ENCODE measurements at places on chromosomes 2 and 18.

DNA sequence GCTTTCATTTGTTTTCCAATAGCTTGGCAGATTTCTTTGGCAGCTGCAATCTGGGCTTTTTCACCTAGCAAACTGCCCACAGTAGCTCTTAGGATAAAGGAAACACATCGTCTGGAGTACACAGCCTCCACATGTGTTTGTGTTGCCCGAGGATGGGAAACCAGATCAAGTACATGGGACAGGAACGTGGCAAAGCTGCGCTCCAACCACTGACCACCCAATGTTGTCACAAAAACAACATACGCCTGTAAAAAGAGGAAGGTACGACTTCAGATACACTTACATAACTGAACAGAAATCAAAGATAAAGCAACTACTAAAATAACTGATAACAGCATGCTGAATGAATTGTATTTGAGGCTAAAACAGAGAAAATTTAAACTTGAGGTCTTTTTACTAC is 15.5 kb downstream of the HEATR5B start:
- DNase-seq: no peak

DNA sequence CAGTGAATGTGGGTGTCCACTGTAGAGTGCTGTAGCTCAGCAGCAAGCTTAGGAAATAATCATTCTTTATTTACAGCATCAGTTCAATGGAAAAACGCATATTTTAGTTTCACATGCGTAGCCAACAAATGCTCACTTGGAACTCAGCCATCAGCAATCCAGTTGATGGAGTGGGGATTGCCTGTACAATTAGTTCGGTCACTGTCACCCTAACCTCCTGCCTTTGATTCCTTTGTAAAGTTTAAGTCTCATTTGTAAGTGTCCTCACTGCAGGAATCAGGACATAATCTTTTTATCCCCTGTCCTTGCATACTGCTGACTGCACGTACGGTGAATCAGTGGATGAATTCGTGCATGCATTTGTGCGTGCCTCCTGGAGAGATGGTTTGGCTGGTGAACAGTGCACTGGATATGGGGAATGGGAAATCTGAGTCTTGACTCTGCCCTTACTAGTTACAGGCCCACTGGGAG is 55.9 kb downstream of the RAB31 start:
- DNase-seq: no peak

GRCh38 chr18:58871514-58872420 is 7.1 kb downstream of the ZNF532 start:
- no peak for DNase-seq

DNA sequence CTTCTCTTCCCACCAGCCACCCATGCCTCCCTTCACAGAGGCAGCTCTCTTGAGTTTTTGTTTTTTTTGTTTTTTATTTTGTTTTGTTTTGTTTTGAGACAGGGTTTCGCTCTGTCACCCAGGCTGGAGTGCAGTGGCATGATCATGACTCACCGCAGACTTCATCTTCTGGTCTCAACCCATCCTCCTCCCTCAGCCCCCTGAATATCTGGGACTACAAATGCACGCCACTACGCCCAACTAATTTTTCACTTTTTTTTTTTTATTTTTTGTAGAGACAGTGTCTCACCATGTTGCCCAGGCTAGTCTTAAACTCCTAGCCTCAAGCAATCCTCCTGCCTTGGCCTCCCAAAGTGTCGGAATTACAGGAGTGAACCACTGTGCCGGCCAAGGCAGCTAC is 161.4 kb downstream of the TRABD2A start:
- DNase-seq: peak; percentile 23

GRCh38 chr2:221969830-221970144 is 329.0 kb downstream of the PAX3 start:
- no peak for DNase-seq

- no peak for DNase-seq
Measured at GRCh38 chr2:168583710-168584521, 127.8 kb downstream of the CERS6 start.

DNA sequence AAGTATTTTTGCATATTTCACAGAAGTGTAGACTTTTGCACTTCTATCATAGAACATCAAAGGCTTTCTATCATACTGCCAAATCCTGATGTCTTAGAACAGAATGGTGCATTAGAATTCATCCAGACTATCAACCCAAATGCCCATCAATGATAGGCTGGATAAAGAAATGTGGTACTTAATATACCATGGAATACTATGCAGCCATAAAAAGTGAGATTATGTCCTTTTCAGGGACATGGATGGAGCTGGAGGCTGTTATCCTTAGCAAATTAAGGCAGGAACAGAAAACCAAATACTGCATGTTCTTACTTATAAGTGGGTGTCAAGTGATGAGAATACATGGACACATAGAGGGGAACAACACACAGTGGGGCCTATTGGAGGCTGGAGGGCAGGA is 150.2 kb downstream of the PHLPP1 start:
- no peak for DNase-seq

- no peak for DNase-seq
Measured at GRCh38 chr2:240455647-240456446, 20.4 kb downstream of the GPC1 start.

DNA sequence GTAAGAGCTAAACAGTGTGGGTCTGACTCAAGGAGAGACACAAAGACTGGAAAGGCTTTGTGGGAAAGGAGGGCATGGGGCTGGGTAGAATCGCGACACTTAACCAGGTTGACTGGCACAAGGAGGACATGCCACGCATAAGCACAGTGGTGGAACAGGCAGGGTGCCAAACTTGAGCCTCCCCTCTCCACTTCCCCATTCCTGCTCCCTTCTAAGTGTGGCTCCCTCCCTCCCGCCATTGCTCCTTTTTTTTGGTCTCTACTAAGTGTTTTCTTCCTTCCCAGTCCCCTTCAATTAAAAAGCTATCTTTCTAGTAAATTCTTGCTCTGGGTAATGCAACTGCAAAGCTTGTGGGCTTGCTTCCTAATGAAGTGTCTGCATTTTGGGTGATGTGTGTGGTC is 40.3 kb upstream of the ZFP36L2 start:
- no peak for DNase-seq

- DNase-seq: no peak
Measured at GRCh38 chr2:63408530-63408929, 179.7 kb downstream of the WDPCP start.

GRCh38 chr18:74665905-74666304 is 68.2 kb downstream of the ZNF407 start:
- no peak for DNase-seq

DNA sequence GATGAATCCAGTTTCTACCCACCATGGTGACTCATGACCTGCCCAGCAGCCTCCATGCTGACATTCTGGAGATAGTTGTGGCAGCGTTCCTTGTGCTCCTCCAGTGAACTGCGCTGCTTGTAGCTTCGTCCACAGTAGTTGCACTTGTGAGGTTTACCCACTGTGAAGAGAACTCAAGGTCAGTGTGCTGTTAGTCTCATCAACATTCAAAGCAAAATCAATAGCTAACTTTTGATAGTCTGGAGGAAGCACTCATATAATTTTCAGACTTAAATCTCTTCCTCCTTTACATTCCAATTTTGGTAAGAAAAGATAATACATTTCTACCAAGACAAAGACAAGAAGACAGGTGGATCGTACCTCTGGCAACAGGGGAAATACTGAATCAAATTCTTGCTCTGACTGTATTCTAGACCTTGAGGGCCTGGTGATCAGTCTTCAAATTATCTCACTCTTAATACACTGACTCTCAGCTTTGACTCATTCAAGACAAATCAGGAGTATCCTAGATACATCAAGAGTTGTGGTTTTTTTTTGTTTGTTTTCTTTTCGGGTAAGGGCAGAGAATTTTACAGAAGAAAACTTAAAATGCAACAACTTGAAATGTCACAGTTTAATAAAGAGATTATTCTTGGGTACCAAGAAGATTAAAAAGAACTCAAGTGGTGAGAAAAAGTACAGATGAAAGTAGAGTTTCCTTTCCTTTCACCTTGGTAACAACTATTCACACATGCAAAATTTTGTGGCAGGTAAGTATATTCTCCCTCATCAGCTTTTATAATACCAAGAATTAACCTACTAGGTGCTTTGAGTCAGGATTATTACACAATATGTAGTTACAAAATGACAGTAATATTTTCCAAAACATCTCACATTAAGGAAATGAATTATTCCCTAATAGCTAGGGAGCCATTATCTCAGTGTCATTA is 129.2 kb downstream of the IKZF2 start:
- no peak for DNase-seq

DNA sequence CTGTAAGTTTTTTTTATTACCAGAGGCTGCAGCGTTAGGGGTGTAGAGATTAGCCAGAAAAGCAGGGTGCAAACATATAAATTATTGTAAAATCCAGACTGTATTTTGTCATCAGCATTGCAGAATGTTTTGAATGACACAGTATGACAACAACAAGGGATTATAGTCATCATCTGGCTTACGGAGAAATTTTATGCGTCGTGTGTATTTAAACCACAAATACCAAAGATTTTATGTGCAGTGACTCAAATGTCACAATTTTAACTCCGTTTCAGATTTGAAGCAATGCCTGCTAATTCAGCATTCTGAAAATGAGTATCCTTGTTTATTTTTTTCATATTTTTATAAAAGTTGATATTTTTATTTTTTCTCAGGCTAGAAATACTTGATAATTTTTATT is 19.4 kb upstream of the TMX3 start:
- no peak for DNase-seq

GRCh38 chr18:29181151-29181901 is 1004.4 kb upstream of the CDH2 start:
- DNase-seq: no peak

- DNase-seq: no peak
Measured at GRCh38 chr18:13051950-13052349, 60.8 kb downstream of the CEP192 start.

DNA sequence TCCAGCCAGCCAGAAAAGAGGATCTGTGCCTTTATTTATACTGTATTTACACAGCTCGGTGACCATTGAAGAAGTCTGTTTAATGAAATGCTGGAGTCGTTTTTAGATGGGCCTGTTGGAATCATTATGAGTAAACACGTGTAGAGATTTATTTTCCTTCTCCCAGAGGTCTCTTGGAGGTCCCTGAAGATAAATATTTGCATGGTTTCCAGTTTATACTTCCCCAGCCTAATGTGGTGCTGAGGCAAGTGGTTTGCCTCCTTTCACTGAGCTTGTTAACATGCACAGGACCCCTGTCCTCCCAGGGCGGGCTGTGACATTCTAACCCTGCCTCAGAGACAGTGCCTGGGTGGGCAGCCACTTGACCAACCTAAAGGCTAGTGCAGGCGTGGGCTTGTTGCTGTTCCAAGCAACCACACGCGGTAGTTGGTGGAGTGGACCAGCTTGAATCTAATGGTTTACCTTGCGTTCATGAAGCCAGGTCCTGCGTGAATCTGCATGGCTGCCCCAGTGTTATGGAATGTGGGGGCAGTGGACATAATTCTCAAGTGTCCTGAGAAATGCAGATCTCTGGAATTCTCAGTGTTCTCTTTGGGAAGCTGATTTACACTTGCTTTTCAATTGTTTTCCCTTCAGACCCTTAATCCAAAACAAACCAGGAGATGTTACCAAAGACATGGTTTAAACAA is 130.2 kb upstream of the DLX2 start:
- DNase-seq: no peak

DNA sequence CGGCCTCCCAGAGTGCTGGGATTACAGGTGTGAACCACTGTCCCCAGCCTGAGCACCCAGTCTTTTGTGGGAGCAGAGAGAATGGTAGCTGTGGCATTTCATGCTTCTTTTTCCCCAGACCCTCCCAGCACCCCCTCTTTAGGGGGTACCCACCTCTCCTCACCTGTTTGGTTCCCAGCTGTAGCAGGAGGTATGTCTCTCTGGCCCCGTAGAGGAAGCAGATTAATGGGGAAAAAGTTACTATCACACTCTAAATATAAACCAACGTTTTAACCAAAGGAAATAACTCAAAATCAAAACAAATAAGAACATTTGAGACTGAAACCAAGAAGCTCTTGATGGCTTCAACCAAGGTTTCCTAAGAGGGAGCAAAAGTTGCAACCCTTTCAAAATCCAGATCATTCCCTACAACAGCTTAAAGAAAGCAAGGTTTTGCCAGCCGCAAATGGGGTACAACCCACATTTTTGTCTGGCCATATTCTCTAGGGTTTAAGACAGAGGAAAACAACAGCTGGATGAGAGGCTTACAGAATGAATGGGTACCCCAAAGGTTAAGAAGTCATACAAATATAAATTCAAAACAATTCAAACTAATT is 8.0 kb downstream of the RNF125 start:
- no peak for DNase-seq

- DNase-seq: no peak
Measured at GRCh38 chr2:175560521-175561169, 379.1 kb upstream of the ATP5MC3 start.

DNA sequence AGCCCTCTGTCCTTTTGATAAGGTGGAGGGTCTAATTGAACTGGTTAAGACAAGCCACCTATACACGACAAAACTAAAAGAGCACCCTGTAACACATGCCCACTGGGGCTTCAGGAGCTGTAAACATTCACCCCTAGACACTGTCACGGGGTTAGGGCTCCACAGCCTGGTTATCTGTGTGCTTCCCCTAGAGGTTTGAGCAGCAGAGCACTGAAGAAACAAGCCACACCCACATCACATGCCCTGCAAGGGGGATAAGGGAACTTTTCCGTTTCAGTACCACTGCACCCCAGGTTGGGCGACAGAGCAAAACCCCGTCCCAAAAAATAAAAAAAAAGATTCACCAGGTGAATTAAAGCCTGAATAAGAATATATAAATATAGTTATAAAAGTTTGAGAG is 913.7 kb upstream of the ACVR2A start:
- DNase-seq: no peak

GRCh38 chr2:75053484-75054112 is 95.2 kb downstream of the POLE4 start:
- no peak for DNase-seq

- no peak for DNase-seq
Measured at GRCh38 chr2:28927878-28928277, 33.4 kb downstream of the WDR43 start.

GRCh38 chr18:36597636-36598035 is 231.2 kb downstream of the TPGS2 start:
- DNase-seq: no peak

- no peak for DNase-seq
Measured at GRCh38 chr2:48471048-48471474, 58.9 kb upstream of the STON1 start.

DNA sequence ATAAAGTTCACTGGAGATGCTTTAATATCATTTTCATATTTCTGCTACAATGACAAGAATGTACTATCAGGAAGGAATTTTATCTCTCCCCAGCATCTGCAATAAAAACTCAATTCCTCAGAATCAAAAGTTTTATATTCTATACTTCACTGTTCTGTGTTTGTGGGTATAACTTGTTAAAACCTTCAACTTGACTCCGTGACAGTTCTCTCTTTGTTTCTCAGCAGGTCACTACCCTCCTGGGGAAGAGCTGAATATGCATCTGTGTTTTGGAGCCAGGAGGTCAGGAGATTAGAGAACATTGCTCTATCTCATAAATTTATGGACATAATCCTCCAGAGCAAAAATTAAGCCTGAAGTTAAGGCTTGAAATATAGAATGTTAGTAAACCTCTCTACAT is 411.4 kb downstream of the TRIB2 start:
- DNase-seq: no peak
